ENCODE measurements at places on chromosomes 5 and 9. TPM values are rescaled to one million over a fixed set of nuclear protein-coding genes. Genes with fewer than 3 reads are reported as not detected.

The PHYHD1 gene
- 23.2 TPM for total RNA-seq

The CDKN2B-AS1 gene
- 1.8 TPM for total RNA-seq

The CXCL14 gene
- total RNA-seq: 2.6 TPM

The PCDHB8 gene
- total RNA-seq: under 0.01 TPM

The SPATA31D4 gene
- total RNA-seq: not detected

The ACER2 gene
- total RNA-seq: 8.0 TPM

The VLDLR gene
- 28.0 TPM for total RNA-seq

The PCDHA1 gene
- not detected for total RNA-seq

The EPB41L4A gene
- 47.1 TPM for total RNA-seq

The PCDHGB2 gene
- total RNA-seq: 5.9 TPM

The GARIN3 gene
- total RNA-seq: not detected

The PDE6A gene
- not detected for total RNA-seq

The LCN9 gene
- not detected for total RNA-seq

The ANKRD31 gene
- not detected for total RNA-seq

The PAIP2 gene
- total RNA-seq: 144 TPM

The HDAC3 gene
- 24.8 TPM for total RNA-seq

The HTR1A gene
- not detected for total RNA-seq

The CDC25C gene
- total RNA-seq: not detected

The ASPN gene
- total RNA-seq: 29.5 TPM

The KLF9 gene
- total RNA-seq: 19.1 TPM

The FOXD4 gene
- total RNA-seq: not detected

The ZNF366 gene
- total RNA-seq: 20.0 TPM

The FAM221B gene
- not detected for total RNA-seq

The SPINK6 gene
- not detected for total RNA-seq

The BNC2 gene
- total RNA-seq: 85.9 TPM

The OR2K2 gene
- total RNA-seq: not detected

The FCN2 gene
- total RNA-seq: not detected

The SVEP1 gene
- total RNA-seq: 47.9 TPM

The TAS2R1 gene
- total RNA-seq: not detected

The SLC9A3 gene
- 3.6 TPM for total RNA-seq

The CTSV gene
- 1.6 TPM for total RNA-seq

The ANKRD20A1 gene
- 1.3 TPM for total RNA-seq

The LCN2 gene
- 2.6 TPM for total RNA-seq

The OR2V1 gene
- not detected for total RNA-seq

The MEGF9 gene
- total RNA-seq: 13.7 TPM

The SLC6A7 gene
- total RNA-seq: not detected

The LCN12 gene
- total RNA-seq: not detected
